Muscle of arm (tissue), 14 donors: ENCODE measurements at places on chromosomes 13 and 19.
A peak's percentile ranks its signal among the peaks of the same experiment; 100 is the strongest.

GRCh38 chr19:4370418-4371041, 27.2 kb downstream of the MPND start:
- no peak for DNase-seq

GRCh38 chr13:46663206-46664037, 110.5 kb downstream of the LRCH1 start:
- DNase-seq: no peak

GRCh38 chr13:80873589-80873988, 532.7 kb upstream of the SPRY2 start:
- DNase-seq: no peak

GRCh38 chr13:51541037-51541436, 43.2 kb upstream of the WDFY2 start:
- no peak for DNase-seq

GRCh38 chr19:42325896-42326771, 699 bp downstream of the MEGF8 start:
- peak; percentile 36 for DNase-seq

DNA sequence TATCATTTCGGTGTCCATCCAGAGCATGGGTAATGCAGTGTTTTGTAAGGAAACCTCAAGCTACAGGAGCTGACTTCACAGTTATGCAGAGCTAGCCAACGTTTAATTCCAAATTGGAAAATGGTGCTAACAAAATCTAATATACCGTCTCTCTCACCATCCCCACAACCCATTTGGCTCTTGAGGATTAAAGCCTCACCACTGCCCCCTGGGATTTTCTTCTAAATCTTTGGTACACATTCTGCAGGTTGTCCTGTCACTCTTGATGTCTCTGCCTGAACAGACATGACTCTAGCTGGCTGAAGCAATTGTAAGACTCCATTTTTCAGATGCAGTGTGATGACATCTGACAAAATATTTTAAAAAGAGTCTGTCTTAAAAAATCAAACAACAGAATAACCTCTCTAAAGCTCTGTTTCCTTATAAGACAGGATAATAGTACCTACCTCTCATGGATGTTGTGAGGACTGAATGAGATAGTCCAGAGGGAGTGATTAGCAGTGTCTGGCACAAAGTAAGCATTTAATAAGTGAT, 451.8 kb downstream of the SUCLA2 start:
- DNase-seq: no peak

- no peak for DNase-seq
Measured at GRCh38 chr19:45820413-45821102, 5.5 kb upstream of the RSPH6A start.

DNA sequence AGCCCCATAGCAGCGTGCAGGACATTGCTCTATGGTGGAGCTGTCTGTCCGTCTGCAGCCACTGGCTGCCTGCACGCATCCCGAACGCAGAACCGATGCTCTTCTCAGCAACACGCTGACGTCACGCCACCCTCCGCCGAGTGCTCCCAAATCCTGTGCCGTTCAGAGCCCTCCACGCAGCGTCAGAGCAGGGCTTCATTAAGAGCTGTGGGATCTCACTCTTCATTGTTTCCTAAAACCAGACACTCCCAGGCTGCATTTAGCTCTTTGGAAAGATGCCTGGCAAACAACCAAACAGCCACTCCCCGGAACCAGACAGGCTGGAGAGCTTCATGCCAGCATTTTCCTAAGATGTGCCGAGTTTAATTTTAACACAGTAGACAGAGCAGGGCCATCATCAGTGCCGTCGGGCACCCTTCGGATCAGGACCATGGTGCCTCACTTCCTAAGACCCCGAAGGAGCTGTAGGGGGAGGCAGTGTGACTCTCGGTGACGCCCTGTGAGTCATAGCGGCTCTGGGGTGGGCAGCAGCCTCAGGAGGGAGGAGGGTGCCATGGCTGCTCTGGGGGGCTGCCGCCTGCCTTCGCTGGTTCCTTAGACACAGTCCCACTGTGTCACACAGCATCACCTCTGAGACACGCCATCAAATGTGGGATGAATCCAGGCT, 131.5 kb upstream of the MCF2L start:
- no peak for DNase-seq

- DNase-seq: no peak
Measured at GRCh38 chr19:58553799-58554493, 959 bp downstream of the CHMP2A start.

DNA sequence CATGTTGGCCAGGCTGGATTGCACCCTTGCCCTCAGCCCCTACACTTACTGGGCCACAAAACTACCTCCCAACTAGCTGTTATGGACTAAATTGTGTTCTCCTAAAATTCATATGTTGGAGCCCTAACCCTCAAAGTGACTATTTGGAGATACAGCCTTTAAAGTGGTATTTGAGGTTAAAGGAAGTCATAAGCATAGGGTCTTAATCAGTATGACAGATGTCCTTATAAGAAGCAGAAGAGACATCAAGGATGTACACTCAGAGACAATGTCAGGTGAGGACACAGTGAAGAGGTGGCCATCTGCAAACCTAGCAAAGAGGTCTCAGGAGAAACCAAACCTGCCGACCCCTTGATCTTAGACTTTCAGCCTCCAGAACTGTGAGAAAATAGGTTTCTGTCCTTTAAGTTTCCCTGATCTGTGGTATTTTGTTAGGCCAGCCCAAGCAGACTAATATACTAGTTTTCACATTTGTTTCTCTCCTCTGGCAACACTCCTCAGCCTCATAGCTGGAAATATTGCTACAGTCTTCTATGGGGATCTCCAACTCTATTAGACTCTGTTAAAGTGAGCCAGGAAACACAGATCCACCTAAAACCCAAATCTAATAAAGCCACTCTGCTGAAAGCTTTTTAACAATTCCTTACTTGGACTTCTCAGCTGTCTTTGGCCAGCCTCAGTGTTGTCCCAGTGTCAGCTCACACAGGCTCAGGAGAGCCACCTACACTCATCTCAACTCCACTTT, 256.5 kb downstream of the TBC1D4 start:
- DNase-seq: peak; percentile 62

- DNase-seq: no peak
Measured at GRCh38 chr13:111065698-111066097, 49.4 kb upstream of the ARHGEF7 start.

DNA sequence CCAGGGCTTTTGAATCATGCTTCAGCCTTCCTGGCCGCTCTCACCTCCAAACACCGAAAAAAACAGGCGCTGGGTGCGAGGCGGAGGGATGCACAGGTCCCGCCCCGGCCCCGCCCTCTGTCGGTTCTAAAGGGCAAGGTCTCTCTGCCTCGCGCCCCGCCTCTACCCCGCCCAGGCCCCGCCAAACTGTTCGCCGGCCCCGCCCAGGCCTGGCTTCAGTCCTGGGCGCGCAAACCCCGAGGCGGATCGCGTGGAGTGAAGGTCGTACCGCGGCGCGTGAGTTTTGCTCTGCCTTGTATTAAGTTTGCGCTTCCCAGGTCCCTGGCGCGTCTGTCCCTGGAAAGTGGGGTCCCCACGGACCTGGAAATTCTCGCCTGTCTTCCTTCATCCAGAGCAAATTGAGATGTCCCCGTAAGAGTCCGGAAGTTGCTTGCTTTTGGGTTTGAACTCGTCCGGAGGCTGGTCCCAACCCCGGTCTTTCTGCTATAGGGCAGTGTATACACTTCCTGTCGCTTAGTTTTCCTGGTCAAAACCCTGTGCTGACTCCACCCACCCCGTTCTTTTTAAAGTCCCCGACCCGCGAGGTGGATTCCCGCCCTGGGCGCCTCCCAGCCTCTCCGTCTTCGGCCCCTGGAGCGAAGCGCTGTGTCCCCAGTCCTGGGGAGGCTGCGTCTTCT, 8.4 kb downstream of the ZNF808 start:
- peak; percentile 83 for DNase-seq

DNA sequence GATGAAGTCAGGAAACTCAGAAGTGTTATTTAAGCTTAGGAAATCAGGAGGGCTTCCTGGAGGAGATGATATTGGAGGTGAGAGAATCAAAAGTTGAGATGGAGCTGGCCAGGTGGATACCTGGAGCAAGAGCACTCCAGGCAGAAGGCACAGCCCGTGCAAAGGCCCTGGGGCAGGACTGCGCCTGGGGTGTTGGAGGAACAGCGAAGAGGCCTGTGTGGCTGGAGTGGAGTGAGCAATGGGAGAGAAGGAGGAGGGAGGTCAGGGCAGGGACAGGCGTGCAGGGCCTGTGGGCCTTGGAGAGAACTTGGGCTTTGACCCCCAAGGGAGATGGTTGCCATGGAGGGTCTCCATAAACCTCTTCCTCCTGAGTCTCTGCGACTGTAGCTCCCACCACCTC, 42.1 kb downstream of the ZNRF4 start:
- DNase-seq: no peak

GRCh38 chr19:46972311-46972710, 47.3 kb upstream of the NPAS1 start:
- peak; percentile 67 for DNase-seq

GRCh38 chr19:49097453-49098288, 12.4 kb downstream of the SNRNP70 start:
- DNase-seq: peak; percentile 74

DNA sequence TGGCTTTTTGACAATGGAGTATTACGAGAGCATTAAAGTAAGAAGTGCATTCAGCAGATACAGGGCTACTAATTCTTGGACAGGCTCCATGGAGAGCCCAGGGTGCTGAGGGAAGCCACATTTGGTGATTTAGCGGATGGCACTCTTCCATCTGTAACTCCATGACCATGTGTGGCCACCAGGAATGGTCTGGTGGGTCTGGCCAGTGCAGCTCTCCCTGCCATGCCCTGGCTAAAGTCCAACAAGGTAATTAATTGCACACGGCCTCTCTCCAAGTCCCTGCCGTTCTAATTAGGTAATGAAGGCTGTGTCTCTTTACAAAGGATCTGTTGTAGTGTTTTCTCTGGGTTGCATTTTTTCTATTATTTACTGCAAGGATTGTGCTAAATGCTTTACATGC, 4.3 kb upstream of the ZFR2 start:
- no peak for DNase-seq

DNA sequence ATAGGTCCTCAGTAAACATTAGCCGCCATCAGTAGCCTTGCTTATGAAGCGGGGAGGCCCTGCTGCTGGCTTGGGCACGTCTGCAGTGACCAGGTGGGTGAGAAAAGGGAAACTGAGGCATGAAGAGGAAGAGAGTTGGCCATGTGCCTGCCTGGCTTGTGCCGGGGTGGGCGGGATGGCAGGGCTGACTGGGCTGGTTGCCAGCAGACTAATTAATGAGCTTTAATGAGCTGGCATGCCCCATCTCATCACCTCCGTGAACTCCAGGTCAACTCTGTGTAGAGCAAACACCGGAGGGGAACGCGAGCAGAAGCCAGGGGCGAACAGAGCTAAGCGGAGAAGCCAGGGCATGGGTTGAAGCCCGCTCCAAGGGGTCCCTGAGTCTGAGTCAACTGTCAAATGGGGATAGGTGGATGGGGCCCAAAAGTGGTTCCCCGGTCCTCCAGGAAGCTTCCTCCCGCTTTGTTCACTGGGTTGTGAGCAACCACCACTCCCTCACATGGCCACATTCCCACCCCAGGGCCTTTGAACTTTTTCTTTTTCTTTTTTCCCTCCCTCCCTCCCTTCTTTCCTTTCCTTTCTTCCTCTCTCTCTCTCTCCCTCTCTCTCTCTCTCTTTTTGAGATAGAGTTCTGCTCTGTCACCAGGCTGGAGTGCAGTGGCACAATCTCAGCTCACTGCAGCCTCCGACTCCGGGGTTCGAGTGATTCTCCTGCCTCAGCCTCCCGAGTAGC, 8.7 kb downstream of the NR2F6 start:
- DNase-seq: no peak

GRCh38 chr13:33636955-33637670, 180.8 kb upstream of the RFC3 start:
- DNase-seq: no peak

DNA sequence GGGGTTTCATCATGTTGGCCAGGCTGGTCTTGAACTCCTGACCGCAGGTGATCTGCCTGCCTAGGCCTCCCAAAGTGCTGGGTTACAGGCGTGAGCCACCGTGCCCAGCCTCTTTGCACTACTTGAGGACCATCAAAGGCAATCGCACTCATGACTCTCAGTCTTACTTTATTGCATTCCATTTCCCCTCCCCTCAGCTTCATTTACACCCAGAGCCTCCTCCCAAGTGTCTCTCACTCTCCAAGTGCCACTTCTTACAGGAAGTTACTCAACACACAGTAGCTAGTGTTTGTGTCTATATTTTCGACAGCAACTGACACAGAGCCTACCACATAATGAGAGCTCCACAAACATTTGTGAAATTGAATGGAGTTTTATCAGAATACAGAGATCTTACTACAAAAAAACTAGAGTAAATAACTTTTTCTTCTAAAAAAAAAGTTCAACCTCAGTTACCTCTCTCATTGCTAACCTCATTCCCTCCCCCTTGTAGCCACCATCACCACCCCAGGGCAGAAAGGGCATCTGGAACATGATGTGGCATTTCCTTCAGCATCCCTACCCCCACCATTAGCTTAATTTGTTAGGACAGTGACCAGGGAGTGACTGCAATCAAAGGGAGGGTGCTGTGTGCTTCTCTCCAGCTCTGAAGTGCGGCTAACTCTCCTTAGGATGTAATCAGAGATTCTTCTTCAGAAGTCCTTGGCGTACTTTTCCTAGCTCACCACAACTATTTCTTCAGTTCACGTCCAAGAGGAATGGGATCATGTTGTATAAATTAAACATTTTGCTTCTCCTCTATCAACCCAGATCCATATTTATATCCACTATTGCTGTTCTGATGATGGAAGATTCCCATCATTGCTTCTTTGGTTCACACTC, 17.0 kb upstream of the RUBCNL start:
- DNase-seq: no peak

GRCh38 chr13:32001769-32002168, 29.8 kb upstream of the FRY start:
- no peak for DNase-seq

DNA sequence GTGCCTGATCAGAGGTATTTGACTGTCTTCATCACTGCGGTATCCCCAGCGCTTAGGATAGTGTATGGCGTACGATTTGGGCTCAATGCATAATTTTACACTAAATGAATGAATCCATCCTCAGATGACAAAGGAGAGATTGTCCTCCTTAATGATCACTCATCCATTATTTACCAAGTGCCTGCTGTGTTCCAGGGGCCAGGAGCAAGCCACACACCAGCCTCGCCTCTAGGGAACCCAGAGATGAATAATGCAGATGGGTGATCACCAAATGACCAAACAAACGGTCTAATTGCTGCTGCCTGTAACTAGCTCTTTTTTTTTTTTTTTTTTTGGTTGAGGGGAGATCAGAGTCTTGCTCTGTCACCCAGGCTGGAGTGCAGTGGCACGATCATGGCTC, 5.9 kb upstream of the GPR32 start:
- DNase-seq: no peak

DNA sequence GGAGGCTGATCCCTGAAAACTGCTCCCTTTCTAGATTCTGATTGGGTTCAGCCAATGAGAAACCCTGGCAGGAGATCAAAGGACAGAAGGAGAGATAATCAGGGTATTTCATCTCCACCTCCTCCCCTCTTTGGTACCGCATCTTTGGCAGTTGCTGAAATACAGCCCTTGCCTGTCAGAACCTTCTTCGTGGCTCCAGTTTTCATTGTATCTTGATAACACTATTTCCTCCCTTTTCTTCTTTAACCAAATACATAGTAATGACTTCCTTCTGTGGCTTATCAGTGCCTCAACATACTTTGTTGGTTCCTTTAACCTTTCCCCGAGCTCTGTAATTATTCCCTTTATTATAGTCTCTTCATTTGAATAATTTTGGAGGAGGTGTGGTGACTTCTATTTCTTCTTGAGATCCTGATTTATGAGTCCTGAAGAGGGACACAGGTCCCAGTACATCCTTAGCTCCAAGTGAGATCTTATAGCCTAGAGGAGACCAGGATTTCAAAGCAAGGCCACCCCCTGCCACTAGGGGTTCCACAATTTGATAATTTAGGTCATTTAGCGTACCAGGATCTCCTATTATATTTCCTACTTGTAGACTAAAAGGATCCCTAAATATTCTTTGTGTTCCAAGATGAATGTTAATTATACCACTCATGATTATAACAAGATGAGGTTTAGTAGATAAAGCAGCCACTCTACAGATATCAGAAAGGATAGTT, 98.0 kb downstream of the EDNRB start:
- DNase-seq: no peak
